ENCODE measurements at places on chromosomes 2 and 18.

GRCh38 chr18:78801011-78801410 lies 178.6 kb upstream of the SALL3 start:
- DNase-seq = no peak

DNA sequence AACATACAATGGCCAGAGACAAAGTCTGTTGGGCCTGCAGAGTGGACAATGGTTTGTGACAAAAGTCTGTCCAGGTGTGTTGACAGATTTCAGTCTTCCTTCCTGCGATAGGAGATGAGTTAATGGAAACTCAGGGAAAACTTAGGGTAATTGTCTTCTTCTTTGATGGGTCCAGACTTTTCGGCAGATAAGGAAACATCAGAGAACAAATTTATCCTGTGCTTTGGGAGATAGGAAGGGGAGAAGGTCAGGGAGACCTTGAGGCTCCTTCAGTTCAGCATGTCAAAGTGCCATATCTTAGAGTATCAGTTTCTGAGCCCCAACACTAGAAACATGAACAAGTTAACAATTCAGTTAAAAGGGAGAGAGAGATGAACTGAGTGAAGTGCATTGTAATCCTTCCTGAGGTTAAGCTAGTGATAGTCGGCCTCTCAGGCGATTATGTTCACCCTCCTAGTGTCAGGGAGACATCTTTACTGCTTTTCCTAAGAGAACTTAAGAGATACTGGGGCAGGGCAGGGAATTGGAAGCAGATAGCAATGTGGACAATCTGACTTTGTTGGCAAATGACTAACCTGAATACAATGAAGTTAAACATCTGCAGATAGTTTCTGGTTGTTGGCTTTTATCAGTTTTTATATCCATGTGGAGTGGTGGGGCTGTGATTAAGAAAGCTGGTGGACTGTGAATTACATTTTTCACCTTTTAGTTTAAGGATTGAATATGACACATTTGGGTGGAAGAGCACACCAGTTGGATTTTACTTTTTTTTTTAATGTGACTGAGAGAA lies 248.8 kb upstream of the FN1 start:
- DNase-seq = no peak

- no peak for DNase-seq
Observed at GRCh38 chr18:54323970-54324369, 33.7 kb downstream of the STARD6 start.

DNA sequence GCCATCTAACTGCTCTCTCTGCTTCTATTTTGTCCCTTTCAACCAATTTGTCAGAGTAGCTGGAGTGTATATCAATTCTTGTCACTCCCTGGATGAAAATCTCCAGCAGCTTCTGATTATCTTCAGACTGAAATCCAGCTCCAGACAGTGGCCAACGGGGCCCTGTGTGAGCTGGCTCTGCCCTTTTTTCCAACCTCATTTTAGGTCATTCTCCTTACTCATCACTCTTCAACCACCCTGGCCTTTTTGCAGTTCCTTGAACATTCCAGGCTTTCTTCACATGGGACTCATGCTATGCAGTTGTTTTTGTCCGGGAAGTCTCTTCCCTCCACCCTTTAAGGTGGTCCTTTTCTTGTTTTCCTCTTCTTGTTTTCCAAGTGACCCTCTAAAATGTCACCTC lies 15.4 kb upstream of the FAP start:
- DNase-seq = no peak

DNA sequence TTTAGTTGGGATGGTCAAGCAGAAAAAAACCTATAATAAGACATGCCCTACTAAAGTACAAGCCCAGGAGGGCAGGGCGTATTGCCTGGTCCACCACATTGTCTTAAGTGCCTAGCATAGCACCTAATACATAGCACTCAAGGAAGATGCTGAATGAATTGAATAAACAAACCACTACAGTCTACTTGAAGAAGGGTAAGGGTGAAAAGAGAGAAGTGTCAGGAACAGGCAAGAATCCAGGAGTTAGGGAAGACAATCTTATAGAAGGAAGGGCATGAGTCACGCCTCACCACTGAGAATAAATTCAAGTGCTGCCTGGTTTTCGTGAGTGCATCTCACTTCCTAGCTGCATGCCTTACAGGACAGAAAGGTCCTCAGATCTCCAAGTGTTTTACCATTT lies 13.9 kb downstream of the SLC19A3 start:
- no peak for DNase-seq

GRCh38 chr2:9465170-9465569 lies 9.2 kb upstream of the IAH1 start:
- no peak for DNase-seq

Measured in WTC11 (cell line).